Right ventricle myocardium superior (tissue), 1 donor: ENCODE measurements at places on chromosomes 12 and 14. TPM values are rescaled to one million over a fixed set of nuclear protein-coding genes. Genes with fewer than 3 reads are reported as not detected.

Gene KCNH5
- total RNA-seq: not detected

Gene R3HDM2
- 48.9 TPM for total RNA-seq

Gene JKAMP
- 22.3 TPM for total RNA-seq

Gene STAC3
- total RNA-seq: 1.2 TPM

Gene TAS2R8
- total RNA-seq: not detected

Gene AGAP2
- 6.6 TPM for total RNA-seq

Gene ADCY4
- 20.6 TPM for total RNA-seq

Gene VDR
- 0.11 TPM for total RNA-seq

Gene NID2
- 39.5 TPM for total RNA-seq

Gene PRH1
- total RNA-seq: 2.5 TPM

Gene TAC3
- not detected for total RNA-seq

Gene POC1B
- total RNA-seq: 7.0 TPM

Gene NGB
- total RNA-seq: not detected

Gene C1QL4
- not detected for total RNA-seq

Gene RPGRIP1
- total RNA-seq: 0.27 TPM

Gene FAM222A
- 25.0 TPM for total RNA-seq

Gene ZDHHC22
- total RNA-seq: not detected

Gene TBX5
- 66.6 TPM for total RNA-seq

Gene ANKRD9
- total RNA-seq: 159 TPM

Gene SLC25A21
- total RNA-seq: 0.78 TPM

Gene TPPP2
- 0.81 TPM for total RNA-seq

Gene RNASE1
- total RNA-seq: 317 TPM
